ENCODE measurements at places on chromosomes 5 and 9. TPM values are rescaled to one million over a fixed set of nuclear protein-coding genes. Genes with fewer than 3 reads are reported as not detected.

The CER1 gene
- total RNA-seq = not detected

The TXNDC8 gene
- total RNA-seq = not detected

The SLCO6A1 gene
- total RNA-seq = not detected

The GALT gene
- 38.5 TPM for total RNA-seq

The TMEM171 gene
- total RNA-seq = not detected

The ADAMTSL2 gene
- 0.39 TPM for total RNA-seq

The TRPM6 gene
- 1.7 TPM for total RNA-seq

The MED22 gene
- 24.9 TPM for total RNA-seq

The INSL4 gene
- total RNA-seq = not detected

DNA sequence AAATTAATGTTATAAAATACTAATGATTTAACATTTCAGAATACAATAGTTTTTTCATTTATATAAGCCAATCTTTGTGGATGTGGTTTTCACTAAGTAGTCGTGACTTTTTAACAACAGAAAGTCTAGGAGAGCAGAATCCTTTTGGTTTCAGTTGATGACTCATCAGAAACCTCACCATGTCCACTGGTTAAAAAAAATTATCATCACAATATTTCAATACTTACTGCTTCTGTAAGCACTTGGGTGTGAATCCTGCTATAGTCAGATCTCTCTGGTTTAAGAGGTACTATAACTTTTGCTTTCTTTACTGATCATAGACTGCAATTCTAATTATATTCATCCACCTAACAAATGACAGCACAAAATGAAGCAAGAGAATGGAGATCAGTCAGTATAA, 77.2 kb downstream of the MRPS30 start:
- peak; percentile 50 for ATAC-seq

GRCh38 chr9:26243029-26243697, 564.9 kb upstream of the TUSC1 start:
- peak; percentile 13 for ATAC-seq

DNA sequence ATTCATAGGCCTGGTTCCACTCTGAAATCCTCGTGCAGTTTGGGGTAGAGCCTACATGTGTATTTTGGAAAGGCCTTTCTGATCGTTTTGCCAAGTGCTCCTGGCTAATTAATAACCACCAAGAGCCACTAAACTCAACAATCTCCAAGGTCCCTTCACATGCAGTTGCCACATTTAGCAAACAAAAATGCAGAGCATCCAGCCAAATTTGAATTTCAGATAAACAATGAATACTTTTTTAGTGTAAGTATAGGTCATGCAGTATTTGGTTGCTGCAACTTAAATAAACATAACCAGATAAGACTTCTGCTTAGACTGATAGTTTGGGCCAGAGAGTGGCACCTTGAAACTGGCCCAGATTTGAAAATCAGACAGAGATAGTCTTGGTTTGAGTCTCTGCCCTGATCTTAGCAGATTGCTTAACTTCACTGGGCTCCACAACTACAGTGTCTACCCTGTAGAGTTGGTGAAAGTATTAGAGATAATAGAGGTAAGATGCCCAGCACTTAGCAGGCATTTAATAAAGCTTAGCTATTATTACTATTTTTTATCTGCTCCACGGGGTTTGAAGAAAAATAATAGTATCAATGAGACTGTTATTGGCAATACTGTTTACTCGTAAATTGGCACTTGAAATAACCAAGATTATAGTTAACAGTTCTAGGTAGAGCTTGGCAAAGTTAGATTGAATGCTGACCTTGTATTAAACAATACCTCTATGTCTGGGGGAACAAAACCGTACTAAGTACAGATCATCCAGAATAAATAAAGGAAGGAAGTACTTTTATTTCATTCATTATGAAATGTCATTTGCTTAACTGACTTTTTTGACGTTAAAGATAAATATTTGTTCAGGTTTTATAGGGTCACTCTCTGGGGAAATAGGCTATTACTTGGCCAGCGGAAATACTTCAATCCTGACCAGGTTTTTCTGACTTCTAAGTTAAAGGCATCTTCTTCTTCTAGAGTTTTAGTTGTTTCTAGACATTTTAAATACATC, 274.8 kb downstream of the DOCK8 start:
- ATAC-seq = peak; percentile 27

- no peak for ATAC-seq
These were observed 60.4 kb downstream of the RORB start for GRCh38 chr9:74557571-74557970.

DNA sequence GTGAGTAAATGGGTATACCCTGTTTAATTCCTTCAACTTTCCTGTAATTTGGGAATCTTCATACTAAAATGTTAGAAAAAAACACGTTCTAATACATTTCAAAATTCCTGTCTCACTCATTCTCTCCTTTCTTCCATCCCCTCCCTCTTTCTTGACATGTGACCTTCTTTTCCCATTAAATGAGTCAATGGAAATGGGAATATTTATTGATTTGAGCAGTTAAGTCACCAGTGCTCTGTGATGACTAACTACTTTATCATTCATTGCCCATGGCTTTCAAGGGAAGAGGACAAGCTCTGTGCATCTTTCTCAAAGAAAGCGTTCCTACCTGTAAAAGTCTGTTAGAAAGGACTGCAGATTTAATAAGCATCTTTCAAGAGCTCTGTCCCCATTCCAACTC, 144.4 kb upstream of the MAP3K1 start:
- no peak for ATAC-seq

DNA sequence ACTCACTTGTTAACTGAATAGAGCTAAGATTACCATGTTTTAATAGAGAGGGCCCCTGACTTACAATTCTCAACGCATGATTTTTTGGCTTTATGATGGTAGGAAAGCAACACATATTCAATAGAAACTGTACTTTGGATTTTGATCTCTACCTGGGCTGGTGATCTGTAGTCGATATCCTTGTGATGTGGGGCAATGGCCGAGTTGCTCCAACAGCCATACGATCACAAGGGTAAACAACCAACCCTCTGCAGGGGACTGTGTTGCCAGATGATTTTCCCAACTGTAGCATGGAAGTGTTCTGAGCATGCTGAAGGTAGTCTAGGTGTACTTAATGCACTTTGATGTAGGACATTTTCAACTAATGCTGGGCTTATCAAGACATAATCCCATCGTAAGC, 36.5 kb downstream of the NSUN2 start:
- no peak for ATAC-seq

GRCh38 chr5:76695346-76695745, 20.6 kb upstream of the F2R start:
- no peak for ATAC-seq

DNA sequence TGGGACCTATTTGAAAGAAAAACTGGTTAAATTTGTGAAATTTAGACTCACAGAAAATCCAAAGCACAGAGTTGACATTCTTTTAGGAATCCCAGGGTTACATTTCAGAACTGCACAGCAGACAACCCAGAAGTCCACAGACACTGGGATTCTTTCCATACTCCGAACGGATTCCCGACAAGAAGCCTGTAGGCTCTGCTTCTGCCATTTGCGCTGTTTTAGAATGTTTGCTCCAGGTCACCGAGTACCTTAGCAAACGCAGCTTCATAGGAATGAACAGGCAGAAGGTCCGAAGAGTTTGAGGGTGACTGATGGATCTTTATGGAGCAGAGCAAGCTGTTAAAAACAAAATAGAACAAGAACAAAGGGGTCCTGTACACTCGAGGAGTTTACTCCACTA, 84.5 kb upstream of the NFIB start:
- ATAC-seq = no peak

DNA sequence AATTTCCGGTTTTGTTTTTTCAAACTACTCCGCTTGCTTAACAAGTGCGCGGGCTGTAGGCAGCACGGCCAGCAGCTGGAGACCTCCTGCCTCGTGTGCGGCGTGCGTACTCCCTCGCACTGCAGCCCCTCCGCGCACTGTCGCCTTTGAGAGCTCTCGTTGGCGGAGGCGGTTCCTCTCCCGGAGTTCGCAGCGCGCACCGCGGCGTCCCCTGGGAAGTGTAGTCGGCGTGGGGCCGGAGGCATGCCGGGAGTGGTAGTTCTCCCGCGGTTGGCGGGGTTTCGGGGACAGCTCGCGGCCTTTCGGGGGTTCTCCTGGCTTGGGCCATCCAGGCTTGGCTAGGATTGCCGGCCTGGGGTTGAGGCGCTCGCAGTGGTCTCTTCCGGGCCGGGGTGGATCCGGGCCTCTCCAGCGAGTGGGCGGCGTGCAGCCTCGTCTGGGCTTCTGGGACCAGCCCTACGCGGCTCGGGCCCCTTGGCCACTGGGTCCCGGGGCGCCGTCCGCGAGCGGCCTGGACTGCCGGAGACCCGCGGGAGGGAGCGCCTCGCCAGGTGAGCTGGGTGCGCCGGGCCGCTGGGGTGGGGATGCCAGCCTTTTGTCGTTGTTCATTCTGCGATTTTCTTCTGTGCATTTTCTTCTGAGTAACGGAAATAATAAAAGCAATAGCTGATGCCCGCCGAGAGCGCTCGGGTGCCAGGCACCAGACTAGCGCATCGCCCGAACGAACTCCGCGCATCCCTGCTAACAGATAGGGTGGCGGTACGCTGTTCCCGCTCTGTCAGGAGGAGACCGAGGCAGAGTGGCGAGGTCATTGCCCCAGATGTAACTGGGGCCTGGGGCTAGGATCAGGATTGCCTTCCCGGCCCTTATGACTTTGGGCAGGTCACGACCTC, at the start of gene ZNF354C:
Gene ZNF354C, plus strand, starts transcription at position 258 of the 893 bp plus-strand sequence. CDS start 1,696 bp downstream, outside the sequence.
- peak; percentile 98 for ATAC-seq

GRCh38 chr5:151897020-151897552, 27.6 kb downstream of the GLRA1 start:
- ATAC-seq = no peak

DNA sequence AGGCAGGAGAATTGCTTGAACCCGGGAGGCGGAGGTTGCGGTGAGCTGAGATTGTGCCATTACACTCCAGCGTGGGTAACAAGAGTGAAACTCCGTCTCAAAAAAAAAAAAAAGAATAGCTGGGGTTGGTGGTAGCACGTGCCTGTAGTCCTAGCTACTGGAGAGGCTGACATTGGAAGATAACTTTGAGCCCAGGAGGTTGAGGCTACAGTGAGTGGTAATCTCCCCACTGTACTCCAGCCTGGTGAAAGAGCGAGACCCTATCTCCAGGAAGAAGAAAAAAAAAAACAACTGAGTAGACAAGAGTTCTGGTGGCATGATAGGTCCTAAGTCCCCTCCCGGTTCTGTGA, 26.3 kb downstream of the GOLGA2 start:
- ATAC-seq = no peak

DNA sequence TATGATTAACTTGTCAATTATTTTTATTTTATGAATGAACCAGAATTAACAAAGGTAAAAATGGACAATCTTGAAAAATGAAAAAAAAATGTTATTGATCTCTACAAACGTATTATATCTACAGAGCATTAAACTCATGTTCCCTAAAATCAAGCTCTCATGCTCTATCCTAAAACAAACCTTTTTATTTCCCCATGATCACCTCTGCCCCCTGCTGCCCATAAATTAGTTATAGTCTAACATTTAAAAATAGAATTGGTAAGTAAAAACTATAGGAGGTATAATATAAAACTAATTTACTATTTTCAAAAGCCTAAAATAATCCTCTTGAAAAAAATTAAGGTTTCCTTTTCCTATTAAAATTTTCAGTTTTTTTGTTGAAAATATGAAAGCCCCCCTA, 168.0 kb upstream of the POU5F2 start:
- ATAC-seq = no peak

GRCh38 chr9:75869236-75869635, 21.2 kb upstream of the PCSK5 start:
- no peak for ATAC-seq

- no peak for ATAC-seq
These were observed 31.8 kb downstream of the WHRN start for GRCh38 chr9:114473447-114473801.

- no peak for ATAC-seq
These were observed 37.4 kb downstream of the SNX24 start for GRCh38 chr5:122882831-122883230.

- ATAC-seq = no peak
These were observed 705 bp upstream of the SLC6A3 start for GRCh38 chr5:1445689-1446601.

DNA sequence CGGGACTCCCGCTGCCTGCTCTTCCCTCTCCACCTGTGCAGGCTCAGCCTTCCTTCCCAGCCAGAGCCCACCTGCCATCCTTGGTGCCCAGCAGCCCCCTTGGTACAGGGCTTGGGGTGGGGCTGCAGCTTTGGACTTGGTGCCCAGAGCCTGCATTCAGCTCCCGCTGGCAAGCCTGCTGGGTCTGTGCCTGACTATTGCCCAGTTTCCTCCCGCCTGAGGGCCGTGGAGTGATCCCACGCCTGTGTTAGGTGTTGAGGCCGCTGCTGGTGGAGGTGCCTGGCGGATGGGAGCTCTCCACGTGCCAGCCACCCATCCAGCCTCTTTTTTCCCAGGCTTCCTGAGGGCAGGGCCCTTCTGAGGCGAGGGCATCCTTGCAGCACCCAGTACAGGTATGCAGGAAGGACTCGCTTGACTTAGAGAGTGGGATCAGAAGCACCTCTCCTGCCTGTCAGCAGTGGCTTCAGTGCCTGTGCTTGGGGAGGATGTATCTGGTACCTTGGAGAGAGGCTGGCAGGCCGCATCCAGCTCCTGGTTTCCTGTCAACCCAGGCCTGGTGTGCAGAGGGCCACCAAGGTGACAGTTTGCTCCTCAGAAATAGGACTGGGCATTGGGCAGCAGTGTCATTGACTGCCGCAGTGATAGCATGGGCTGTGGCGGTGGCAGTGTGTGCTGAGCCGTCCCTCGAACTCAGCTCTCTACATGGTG, 7.8 kb downstream of the RXRA start:
- no peak for ATAC-seq

GRCh38 chr5:123844873-123845272, 332.9 kb downstream of the CSNK1G3 start:
- ATAC-seq = peak; percentile 55

- ATAC-seq = no peak
These were observed 36.8 kb downstream of the PCDHGC5 start for GRCh38 chr5:141525653-141526052.

DNA sequence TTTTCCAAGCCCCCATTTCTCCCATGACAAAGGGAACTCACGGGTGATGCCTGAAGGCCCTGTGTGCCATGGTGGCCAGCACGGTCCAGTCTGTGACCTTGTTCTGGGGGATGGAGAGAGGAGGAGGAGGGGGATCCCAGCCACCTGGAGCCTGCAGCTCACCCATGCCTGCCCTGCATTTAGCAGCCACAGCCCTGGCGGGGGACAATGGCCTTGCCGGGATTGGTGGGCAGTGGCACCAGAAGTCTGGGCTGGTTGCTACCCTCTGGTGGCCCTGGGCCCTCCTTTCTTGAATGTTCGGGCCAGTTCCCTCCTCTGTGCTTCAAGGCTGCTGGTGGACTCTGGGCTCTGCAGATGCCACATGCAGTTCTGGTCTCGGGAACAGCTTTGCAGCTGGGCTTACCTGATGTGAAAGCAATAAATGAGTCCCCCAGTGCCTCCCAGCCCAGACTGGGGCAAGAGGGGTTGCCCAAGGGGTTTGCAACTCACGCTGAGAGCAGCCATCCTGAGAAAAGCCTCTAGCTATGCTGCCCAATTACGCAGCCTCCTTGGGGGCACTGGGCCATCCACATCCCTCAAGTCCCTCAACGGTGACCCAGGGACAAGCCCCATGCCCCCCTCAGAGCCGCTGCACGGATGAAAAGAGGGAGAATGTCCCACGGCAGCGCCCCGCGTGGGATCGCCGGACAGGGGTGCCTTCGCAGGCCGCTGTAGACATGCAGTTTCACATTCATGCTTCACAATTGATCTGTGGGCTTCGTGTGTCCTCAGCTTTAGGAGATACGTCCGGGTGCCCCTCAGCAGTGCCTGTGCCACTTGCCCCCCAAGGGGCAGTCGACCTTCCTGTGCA, 49.2 kb upstream of the FCN1 start:
- ATAC-seq = no peak

GRCh38 chr9:122183501-122183900, 23.8 kb downstream of the MORN5 start:
- no peak for ATAC-seq

GRCh38 chr9:109320331-109320741, 523 bp downstream of the EPB41L4B start:
- peak; percentile 36 for ATAC-seq

Measured in motor neuron (in vitro differentiated cells).